ENCODE measurements at places on chromosomes 13 and 19.
A peak's percentile ranks its signal among the peaks of the same experiment; 100 is the strongest.

- DNase-seq = no peak
Measured at GRCh38 chr19:5687360-5688198, 2.5 kb upstream of the RPL36 start.

- peak; percentile 57 for DNase-seq
Measured at GRCh38 chr19:1324806-1325567, 39.3 kb downstream of the EFNA2 start.

GRCh38 chr19:13072188-13072908, 30.3 kb downstream of the LYL1 start:
- DNase-seq = no peak

DNA sequence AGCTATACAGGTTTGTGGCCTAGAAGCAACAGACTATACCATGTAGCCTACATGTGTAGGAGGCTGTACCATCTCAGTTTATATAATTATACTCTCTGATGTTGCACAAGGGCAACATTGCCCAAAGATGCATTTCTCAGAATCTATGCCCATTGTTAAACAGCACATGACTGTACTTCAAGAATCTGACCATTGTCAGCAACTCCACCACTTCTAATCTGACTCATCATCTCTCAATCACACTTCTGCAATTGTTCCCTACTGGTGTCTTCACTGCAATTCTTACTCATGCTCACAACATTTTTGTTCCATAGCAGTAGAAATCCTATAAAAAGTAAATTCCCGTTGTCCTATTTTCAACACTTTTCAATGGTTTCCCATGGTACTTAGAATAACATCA, 63.9 kb upstream of the ATXN8OS start:
- DNase-seq = no peak

DNA sequence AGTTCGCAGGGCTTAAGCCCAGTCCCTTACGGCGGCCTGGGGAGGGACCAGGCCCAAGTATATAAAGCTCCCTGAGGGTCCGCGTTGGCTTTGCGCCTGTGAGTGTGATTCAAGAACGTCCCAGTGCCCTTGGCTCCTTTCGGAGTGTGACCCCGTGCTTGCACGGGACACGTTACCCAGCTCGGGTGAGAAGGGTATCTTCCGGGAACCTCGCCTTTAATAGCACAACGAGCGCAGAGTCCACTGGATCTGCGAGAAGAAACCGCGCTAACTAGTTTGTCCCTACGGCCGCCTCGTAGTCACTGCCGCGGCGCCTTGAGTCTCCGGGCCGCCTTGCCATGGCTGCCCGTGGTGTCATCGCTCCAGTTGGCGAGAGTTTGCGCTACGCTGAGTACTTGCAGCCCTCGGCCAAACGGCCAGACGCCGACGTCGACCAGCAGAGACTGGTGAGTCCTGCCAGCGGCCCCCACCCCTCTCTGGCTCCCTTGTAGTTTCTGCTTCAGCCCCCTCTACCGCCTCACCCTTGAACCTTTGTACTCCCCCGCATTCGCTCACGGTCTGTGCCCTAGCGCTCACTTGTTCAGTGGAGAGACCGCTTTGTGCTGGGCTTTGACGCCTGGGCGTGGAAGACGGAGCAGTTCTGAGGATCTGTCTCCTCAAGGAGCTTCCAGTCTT, at the start of gene DNAJC15:
DNAJC15 (plus strand) TSS at position 298 of the 675 bp plus-strand sequence; CDS start at position 339, 41 bp downstream.
- DNase-seq = peak; percentile 36

Measured in NCI-H345 (cell line).